Heart left ventricle (tissue), 16 donors: ENCODE measurements at places on chromosomes 1 and 21.

GRCh38 chr1:182340233-182341058 is 51.1 kb downstream of the GLUL start:
- DNase-seq, result no peak

DNA sequence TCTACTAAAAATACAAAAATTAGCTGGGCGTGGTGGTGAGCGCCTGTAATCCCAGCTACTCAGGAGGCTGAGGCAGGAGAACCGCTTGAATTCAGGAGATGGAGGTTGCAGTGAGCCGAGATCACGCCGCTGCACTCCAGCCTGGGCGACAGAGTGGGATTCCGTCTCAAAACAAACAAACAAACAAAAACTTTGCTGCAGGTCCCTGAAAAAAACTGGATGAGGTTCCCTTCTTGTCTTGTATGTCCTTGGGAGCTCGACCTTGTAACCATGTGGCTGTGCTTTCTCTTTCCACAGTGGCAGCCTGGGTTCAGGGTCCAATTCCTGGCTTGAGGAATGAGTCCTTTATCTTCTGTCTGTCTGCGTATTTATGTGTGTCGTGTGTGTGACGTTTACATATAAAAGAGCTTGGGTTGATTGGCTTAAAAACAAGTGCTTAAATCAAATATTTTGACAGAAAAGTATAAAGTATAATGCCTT is 18.0 kb upstream of the COX20 start:
- DNase-seq, result no peak

DNA sequence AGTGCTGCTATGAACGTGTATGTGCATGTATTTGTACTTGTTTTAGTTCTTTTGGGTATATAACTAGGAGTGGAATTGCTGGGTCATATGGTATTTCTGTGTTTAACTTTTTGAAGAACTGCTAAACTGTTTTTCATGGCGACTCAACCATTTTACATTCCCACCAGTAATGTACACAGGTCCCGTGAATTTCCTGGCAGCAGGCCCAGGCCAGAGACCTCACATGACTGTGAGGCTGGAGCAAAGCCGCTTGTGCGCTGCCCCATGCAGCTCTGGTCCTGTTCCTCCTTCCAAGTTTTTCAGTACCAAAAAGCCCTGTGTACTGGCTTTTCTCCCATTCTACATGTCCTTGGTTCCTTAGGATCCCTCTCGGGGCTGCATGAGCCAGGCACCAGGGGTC is 29.6 kb downstream of the ACOT11 start:
- peak; percentile 94 for DNase-seq

GRCh38 chr1:67019600-67020136 is 34.3 kb downstream of the SLC35D1 start:
- no peak for DNase-seq

DNA sequence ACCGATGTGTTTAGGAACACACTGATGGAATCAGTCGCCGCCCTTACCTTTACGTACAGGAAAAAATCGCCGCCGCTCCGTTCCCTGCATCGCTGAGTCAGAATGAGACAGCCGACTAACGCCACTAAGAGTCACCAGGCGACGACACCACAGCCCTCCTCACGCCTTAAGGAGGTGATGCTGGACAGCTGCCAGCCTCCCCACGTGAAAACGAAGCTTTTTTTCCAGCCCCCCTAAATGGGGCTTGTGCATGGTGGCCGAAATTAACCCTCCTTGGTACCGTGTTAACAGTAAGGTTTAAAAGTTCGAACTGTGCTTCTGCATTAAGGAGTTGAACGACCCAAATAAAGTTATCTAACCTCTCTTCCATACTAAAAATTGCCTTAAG is 511 bp downstream of the DNTTIP2 start:
- DNase-seq, result peak; percentile 31

DNA sequence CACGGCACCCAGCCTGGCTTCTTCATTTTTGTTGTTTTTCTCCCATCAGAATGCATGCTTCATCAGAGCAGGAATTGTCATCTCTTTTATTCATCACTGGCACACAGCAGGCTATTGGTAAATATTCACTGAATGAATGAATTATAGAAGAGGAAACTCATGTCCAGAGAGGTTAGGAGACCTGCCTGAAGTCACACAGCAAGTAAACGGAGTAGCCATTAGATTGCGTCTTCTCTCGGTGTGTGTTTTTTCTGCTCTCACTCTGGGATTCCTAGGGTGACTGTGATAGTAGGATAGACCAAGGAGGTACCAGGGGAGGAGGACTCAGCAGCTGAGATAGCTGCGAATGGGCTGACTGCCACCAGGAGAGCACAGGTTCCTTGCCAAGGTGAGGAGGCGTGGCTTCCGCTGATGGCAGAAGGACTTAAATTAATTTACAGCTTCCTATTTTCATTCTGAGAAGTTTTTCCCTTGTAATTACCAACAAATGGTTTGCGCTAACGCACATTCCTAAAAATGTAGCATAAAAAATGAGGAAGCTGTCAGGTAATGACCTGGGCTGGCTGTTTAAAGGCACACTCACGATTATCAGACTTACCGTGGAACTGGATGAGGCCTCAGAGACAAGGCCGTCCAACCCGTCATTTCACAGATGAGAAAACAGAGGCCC is 4.5 kb upstream of the NCMAP start:
- DNase-seq, result no peak

- no peak for DNase-seq
Measured at GRCh38 chr1:174692313-174692712, 244.5 kb downstream of the GPR52 start.

GRCh38 chr1:34787461-34788420 is 5.1 kb upstream of the GJA4 start:
- no peak for DNase-seq

DNA sequence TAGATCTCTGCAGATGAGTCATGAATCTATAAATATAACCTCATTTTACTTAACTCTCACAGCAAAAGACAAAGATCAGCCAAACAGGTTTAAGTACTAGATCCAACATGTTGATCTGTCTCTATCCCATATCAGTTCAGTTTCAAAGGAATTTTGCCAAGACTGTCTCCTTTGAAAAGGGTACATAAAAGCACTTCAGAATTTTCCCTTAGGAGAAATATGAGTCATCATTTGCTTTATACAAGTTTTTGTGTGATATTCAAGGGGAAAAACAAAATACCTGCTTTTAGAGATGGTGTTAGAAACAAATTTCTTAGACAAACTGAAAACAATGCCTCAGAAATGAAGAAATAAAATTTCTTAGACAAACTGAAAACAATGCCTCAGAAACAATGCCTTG is 73.5 kb upstream of the LRRC7 start:
- no peak for DNase-seq

GRCh38 chr1:80054129-80054528 is 1047.6 kb upstream of the ADGRL4 start:
- no peak for DNase-seq

- DNase-seq, result no peak
Measured at GRCh38 chr1:226781937-226782609, 43.0 kb upstream of the ITPKB start.

DNA sequence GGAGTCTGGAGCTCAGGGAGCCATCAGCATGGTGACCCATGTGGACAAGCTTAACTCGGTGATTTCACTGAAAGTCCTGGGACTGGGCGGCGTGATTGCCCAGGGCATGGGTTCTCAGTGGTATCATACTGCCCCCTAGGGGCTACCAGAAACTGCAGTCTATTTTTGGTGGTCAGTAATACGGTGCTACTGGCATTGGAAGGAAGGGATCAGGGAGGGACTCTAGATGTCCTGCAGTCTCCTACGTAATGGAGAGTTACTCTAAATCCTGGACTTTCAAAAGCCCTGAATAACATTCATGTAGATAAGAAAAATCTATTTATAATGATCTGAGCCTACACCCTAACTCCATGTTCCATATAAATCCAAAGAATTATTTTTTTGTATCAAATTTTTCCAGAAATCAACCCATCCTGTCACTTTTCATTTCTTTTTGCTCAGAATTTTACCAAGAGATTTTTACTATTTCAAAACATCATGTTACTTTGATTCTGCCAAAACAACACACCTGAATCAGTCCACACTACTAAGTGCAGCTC is 37.3 kb downstream of the PABPC4 start:
- peak; percentile 72 for DNase-seq

DNA sequence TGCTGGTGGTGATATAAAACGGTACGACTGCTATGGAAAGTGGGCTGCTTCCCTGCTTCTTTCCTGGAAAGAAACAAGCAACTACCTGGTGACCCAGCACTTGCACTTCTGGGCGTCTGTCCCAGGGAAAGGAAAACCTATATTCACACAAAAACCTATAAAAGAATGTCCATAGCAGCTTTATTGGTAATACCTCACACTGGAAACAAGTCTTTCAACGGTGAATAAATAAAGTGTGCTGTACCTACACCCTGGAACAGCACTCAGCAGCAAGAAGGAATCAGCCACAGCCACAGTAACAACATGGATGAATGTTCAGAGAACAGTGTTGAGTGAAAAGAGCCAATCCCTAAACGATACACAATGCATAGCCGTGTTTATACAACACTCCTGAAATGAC is 19.9 kb downstream of the SLC19A1 start:
- DNase-seq, result no peak

- DNase-seq, result no peak
Measured at GRCh38 chr1:226679262-226679661, 59.8 kb downstream of the ITPKB start.

DNA sequence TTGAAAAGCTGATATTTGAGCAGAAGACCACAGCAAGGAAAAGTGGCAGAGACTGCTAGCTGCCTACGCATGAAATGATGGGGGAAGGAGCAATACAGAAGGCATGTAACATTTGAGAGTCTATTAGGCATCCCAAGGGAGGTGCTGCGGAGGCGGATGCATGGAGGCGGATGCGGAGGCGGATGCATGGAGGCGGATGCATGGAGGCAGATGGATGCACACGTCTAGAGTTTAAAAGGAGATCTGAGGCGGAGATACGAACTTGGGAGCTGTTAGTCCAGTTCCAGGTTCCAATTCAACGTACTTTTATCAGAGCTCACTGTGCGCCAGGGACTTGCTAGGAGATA is 744 bp upstream of the DDX20 start:
- peak; percentile 61 for DNase-seq

DNA sequence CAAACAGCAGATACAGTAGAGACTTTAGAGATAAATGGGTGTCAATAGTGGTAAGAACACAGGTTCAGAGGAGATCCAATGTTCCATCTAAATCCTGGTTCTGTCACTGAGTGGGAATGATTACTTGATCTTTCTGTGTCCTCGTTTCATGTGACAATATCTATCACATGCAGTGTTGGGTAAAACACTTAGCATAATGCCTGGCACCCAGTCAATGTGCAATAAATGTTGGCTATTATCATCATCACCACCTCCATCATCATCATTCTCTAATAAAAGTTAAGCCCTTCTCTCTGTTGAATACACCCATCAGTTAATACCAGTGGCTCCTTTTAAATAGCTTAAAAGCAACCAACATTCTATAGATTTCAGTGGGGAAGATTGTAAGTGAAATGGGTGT is 184.7 kb downstream of the ST6GALNAC3 start:
- DNase-seq, result no peak

DNA sequence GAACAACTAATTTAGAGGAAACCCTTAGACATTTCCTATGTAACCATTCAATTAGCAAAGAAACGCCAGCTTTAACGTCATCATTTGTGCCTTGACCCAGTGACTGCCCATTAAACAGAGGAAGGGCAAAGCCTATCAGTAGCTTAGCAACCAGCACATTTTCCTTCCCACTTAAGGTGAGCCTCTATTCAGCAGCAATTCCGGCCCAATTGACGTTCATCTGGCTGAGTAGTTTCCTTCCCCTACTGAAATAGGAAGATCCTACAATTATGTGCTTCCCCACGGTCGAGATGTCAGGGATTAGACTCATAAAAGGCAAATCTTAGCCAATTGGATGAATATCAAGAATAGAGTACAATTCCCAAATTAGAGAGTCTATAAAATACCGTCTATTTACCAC is 482.1 kb upstream of the ADAMTS5 start:
- no peak for DNase-seq

DNA sequence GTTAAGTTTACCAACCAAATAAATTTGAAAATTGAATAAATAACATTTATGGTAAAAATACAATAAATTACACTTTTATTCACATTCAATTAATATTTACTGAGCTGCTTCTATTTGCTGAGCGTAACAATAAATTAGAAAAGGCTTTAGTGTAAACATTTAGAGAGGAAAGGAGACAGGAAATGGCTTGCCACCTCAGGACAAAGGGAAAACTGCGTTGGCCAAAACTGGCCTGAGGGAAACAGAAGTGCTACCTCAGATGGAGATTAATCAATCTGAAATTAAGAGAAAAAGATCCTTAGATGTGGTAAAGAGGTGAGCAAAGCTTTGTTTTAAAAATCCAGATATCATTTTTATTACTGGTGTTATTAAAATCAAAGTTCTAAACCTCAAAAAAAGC is 128.0 kb downstream of the SLC44A5 start:
- DNase-seq, result no peak

DNA sequence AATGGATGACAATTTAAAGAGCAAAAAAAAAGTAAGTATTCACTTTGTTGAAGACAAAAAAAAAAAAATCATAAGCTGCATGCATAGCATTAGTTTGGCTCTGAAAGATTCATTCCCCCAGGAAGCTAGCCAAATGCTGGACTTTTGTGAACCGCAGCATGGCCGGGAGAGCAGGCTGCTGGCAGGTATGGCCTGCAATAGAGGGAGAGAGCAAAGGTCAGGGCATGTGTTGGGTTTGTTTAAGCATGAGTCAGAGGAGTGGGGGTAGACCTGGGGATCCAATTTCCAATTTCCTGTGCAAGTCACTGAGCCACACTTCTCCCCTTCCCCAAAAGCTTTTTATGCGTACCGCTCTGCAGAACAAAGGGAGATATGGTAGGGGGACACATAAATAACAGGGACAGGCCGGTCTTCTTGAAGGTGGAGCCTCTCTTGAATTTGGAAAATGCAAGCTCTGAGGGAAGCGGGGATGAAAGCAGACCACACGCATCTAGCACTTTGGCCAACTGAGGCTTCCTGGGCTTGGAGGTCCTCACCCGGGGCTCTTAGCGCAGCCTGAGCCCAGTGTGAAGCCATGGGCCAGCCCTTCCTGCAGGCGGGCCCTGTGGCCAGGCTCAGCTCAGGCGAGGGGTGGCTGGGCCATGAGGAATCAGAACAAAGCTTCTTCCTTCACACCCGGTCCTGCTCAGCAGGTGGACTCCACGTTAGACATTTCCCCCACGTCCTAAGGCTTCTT is 171.1 kb downstream of the TOMM20 start:
- DNase-seq, result no peak

GRCh38 chr1:1779691-1780597 is 1.7 kb upstream of the NADK start:
- DNase-seq, result peak; percentile 61

GRCh38 chr21:38837806-38838461 is 32.2 kb downstream of the ETS2 start:
- DNase-seq, result no peak

GRCh38 chr1:14371771-14372497 is 226.6 kb upstream of the KAZN start:
- no peak for DNase-seq
